IMR-90 (cell line): ENCODE measurements at places on chromosomes 2 and 18. TPM values are rescaled to one million over a fixed set of nuclear protein-coding genes. Genes with fewer than 3 reads are reported as not detected.

The MLPH gene
- polyA plus RNA-seq: 21.6 and 23.7 TPM in 2 replicates

The ERICH2 gene
- polyA plus RNA-seq: not detected in 2 replicates

The DTNA gene
- 8.7 and 10.8 TPM in 2 replicates for polyA plus RNA-seq

The PLEKHH2 gene
- polyA plus RNA-seq: 2.6 and 3.3 TPM in 2 replicates

The GPR75 gene
- polyA plus RNA-seq: 2.1 and 2.6 TPM in 2 replicates

The CNRIP1 gene
- 32.6 and 32.7 TPM in 2 replicates for polyA plus RNA-seq

The PAPOLG gene
- polyA plus RNA-seq: 3.4 and 3.5 TPM in 2 replicates

The KDM3A gene
- polyA plus RNA-seq: 21.3 and 24.8 TPM in 2 replicates

The UGT1A3 gene
- not detected in 2 replicates for polyA plus RNA-seq

The SERPINB12 gene
- not detected in 2 replicates for polyA plus RNA-seq

The DSG4 gene
- not detected in 2 replicates for polyA plus RNA-seq

The TIGD1 gene
- polyA plus RNA-seq: 2.4 and 2.9 TPM in 2 replicates

The HOXD10 gene
- polyA plus RNA-seq: not detected in 2 replicates

The PLB1 gene
- polyA plus RNA-seq: 0.43 and 0.74 TPM in 2 replicates

The TXNDC2 gene
- 0.16 TPM in 1 of 2 replicates, not detected in the other for polyA plus RNA-seq

The PMAIP1 gene
- 25.9 and 30.1 TPM in 2 replicates for polyA plus RNA-seq

The PSD4 gene
- polyA plus RNA-seq: 0.55 and 0.70 TPM in 2 replicates

The NETO1 gene
- 0.29 and 0.42 TPM in 2 replicates for polyA plus RNA-seq

The PPP1R1C gene
- 0.10 and 0.34 TPM in 2 replicates for polyA plus RNA-seq

The IL1R2 gene
- polyA plus RNA-seq: not detected in 2 replicates

The CXXC1 gene
- 66.2 and 81.6 TPM in 2 replicates for polyA plus RNA-seq

The RGPD4 gene
- polyA plus RNA-seq: not detected in 2 replicates

The KCNS3 gene
- 2.0 and 2.9 TPM in 2 replicates for polyA plus RNA-seq

The RNU2-63P gene
- polyA plus RNA-seq: not detected in 2 replicates

The IL36A gene
- not detected in 2 replicates for polyA plus RNA-seq

The POTEF gene
- polyA plus RNA-seq: not detected in 2 replicates

The EMX1 gene
- not detected in 2 replicates for polyA plus RNA-seq

The GPAT2 gene
- polyA plus RNA-seq: 0.53 and 0.57 TPM in 2 replicates

The ARHGEF4 gene
- polyA plus RNA-seq: 5.0 and 6.5 TPM in 2 replicates

The ALPP gene
- not detected in 2 replicates for polyA plus RNA-seq

The RELCH gene
- polyA plus RNA-seq: 9.5 and 14.4 TPM in 2 replicates

The TRAK2 gene
- 10.7 and 13.1 TPM in 2 replicates for polyA plus RNA-seq

The DLX1 gene
- 2.1 and 2.2 TPM in 2 replicates for polyA plus RNA-seq

The MARCHF4 gene
- polyA plus RNA-seq: 12.0 and 12.9 TPM in 2 replicates

The ACMSD gene
- not detected in 2 replicates for polyA plus RNA-seq
